ENCODE measurements at places on chromosomes 6 and 20.

- no peak for DNase-seq
These were observed 120.9 kb downstream of the MCHR2 start for GRCh38 chr6:99873084-99873483.

DNA sequence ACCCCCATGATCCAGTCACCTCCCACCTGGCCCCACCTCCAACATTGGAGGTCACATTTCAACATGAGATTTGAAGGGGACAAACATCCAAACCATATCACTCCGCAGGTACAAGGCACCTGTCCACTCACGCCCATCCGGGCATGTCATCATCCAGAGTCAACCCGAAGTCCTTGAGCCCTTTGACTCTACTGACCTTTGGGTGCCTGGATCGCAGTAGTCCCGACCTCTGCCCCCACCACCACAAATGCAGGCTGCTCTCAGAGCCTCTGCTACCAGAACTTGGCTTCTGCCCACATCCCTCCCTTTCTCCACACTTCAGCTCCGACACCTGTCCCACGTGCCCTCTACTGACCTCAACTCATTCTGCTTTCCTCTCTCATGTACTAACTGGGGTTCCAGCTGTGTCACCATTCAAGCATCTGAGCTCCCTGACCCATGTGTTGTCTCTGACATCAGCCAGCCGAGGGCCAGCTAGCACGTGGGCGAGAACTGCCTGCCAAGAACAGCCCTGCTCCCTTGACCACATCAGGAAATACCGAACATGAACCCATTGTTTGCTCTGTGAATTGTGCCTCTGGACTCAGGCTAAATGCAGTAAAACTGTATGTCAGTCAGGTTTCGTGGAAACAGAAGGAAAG is 498.3 kb upstream of the SULF2 start:
- no peak for DNase-seq

GRCh38 chr20:59640267-59640666 is 35.9 kb downstream of the PHACTR3 start:
- no peak for DNase-seq

GRCh38 chr6:17224056-17224455 is 57.1 kb upstream of the RBM24 start:
- no peak for DNase-seq

GRCh38 chr6:150129616-150130505 is 13.0 kb upstream of the PPP1R14C start:
- DNase-seq, result no peak

- DNase-seq, result no peak
These were observed 34.5 kb downstream of the APCDD1L start for GRCh38 chr20:58480551-58481336.

- DNase-seq, result no peak
These were observed 650 bp downstream of the DCBLD1 start for GRCh38 chr6:117483004-117483644.

GRCh38 chr6:2141644-2142290 is 103.6 kb downstream of the GMDS start:
- no peak for DNase-seq

DNA sequence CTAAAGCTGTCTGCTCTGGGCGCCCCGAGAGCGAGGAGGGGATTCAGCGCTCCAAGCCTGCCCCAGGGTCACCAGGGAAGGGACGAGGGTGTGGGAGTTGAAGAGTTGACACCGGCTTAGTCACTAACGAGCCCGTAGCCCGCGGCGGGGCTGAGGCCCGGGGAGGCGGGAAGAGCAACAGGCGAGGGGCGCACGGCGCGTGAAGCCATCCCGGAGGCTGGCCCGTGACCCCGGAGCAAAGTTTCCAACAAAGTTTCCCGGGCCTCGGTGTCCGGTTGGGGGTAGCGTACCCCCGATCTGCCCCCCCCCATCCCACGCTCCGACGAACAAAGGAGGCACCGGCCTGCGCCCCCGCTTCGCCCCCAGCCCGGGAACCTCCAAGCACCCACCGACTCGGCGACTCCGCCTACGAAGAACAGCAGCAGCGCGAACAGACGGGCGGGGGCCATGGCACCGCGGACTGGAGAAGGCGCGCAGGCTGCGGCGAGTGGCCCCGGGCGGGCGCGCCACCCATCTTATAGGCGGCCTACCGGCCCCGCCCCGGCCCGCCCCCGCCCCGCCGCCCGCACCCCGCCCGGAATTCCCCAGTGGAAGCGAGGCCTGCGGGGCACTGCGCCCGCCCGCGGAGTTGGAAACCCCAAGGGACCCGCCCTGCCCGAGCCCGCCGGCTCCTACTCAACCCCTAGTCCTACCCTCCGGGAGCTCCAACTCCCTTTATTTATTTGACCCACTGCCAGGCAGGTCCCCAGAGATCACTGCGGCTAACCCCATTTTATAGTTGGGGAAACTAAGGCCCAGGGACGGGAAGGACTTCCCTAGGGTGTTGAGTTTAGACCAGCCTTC is at the start of gene SDC4:
SDC4 (minus strand) TSS at position 489 of the 843 bp plus-strand sequence; CDS start at position 449, 40 bp downstream.
- DNase-seq, result peak; percentile 57
